Thymus (tissue), 14 donors: ENCODE measurements at places on chromosomes 13 and 19.

GRCh38 chr13:94950303-94950702 is 238.0 kb upstream of the SOX21 start:
- no peak for DNase-seq

DNA sequence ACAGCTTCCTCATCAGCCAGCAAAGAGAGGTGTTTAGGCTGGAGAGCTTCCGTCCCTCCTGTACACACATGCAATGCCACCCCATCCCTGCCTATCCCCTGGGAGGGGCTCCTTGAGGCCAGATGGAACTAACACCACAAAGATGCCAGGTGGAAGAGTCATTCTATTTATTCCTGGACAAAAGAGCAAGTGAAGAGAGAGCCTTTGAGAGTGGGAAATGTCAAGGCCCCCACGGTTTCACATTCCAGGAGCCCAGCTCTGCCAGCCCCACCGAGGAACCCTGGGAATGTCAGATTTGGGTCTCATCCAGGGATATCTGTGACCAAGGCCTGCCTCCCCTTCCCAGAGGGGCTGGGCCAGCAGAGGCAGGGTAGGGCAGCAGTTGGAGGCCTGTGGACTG is 30.8 kb upstream of the IGFL1 start:
- DNase-seq, result no peak

- DNase-seq, result no peak
Observed at GRCh38 chr19:49297403-49297802, 27.6 kb downstream of the SLC6A16 start.

GRCh38 chr13:111111376-111111937 is 3.7 kb upstream of the ARHGEF7 start:
- no peak for DNase-seq

DNA sequence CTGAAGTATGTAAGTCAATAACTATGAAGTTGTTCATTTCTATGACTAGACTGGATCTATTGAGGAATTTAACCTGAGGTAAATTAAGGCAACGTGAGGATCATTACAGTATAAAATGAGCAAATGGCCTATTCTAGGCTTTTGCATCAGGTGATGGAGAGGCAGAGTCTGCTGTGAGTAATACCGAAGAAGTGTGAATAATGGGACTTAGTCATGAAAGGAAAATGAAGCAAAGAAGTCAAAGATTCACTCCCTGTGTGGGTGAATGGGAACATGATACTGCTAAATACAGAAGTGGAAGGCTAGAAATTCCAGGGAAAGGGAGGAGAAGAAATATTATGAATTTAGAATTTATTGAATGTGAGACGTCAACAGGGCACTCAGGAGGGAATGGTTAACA is 774.1 kb downstream of the LIG4 start:
- DNase-seq, result no peak

- DNase-seq, result no peak
Observed at GRCh38 chr19:56141417-56141993, 418 bp downstream of the ZNF444 start.

GRCh38 chr19:310141-310651 is 19.0 kb upstream of the PLPP2 start:
- no peak for DNase-seq

DNA sequence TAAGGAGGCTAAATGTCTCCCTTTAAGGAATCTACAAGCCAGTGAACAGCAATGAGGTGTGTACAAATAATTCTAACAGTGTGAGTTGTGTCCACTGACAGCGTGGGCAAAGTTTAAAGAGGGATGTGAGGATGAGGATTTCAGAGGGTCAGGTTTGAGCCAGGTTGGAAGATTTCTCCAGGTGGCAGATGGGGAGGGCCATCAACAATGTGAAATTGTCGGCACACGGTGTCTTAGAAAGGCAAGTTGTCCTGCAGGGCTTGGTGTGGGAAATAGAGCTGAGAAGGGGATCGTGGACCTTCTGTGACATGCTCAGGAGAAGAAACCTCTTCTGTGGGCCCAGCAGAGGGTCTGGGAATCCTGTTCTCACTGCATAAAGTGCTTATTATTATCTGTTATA is 52.1 kb downstream of the ATP8A2 start:
- no peak for DNase-seq

- no peak for DNase-seq
Observed at GRCh38 chr13:50950849-50951248, 41.3 kb downstream of the RNASEH2B start.

GRCh38 chr19:52896431-52897137 is 851 bp downstream of the ZNF320 start:
- no peak for DNase-seq

DNA sequence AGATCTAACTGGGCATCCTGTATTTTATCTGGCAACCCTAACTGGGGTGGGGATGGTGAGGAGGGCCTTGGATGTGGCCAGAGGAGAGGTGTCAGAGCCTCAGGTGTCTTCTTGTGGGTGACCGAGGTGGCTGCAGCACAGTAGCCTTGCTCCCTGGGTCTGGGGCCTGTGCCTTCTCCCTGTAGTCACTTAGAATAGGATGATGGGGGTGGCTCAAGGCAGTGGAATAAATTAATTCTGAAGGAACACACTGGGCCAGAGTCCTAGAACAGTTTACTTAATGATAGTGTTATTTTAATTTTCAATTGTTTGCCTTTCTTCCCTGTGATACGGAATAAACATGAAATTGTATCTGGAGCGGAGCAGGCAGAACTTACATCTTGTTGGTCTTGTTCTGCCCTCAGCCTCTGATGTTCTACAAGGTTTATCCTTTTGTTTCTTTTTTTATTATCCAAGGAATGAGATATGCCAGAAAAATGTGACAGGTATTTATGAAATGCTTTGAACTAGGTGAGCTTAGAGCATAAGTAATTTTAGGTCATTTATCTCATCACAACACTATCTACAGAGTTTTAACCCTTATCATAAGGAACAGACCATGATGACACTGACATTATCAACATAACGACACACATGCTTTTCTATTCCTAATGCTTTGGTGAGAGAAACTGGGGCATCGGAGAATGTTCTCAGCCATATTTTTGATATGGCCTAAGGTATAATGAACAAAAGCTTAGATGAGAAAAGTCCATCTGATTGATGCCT is 51.4 kb downstream of the LRCH1 start:
- no peak for DNase-seq

DNA sequence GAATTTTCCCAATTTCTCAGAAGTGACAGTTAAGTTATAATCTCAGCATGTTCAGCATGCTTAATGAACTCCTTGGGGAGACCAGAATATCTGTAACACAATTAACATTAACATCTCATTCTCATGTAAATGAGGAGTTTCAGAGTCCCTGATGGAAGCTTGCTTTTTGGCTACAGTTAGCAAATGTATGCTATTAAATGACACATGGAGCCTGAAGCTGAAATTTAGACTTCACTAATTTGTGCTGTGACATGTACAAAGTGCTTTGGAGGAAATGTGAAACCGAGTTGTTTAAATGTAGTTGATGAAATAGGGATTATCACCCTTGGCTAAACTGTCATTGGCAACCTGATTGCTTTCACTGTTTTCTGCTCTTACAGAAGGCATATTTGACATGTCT is 2265.1 kb upstream of the PCDH20 start:
- DNase-seq, result no peak

GRCh38 chr13:112972258-112972657 is 3.2 kb downstream of the MCF2L start:
- DNase-seq, result no peak

GRCh38 chr19:11982526-11982925 is 17.7 kb downstream of the ZNF763 start:
- no peak for DNase-seq

DNA sequence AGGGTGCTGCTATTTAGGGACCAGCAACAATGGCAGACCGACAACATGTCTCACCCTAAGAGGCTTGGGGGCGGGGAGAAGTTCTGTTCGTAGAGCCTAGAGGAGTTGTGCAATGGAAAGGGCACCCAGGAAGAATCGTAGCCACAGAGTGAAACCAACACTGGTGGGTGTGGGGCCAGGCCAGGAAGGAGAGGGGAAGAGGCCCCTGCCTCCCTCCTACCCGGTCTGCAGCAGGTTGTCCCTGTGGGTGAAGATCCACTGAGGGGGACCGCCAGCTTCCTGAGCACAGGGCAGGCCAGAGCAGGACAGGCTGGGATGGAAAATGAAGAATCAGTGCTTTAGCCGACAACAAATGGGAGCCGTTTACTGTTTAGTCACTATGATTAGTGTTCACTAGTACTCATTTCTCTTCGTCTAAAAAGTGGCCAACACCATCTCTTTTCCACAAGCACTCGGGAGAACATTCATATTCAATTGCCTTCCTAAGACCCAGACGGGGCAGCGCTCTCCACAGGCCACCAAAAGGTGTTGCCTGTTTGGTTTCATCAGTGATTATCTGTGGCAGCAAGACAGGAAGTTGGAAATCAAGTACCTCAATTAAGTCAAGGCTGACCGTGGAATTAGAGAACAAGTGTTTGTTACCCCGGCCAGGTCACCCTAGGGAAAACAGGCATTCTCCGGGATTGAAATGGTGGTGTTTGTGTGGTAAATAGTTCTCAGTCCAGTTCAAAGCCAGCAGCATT is 1.1 kb upstream of the ATP11A start:
- no peak for DNase-seq

DNA sequence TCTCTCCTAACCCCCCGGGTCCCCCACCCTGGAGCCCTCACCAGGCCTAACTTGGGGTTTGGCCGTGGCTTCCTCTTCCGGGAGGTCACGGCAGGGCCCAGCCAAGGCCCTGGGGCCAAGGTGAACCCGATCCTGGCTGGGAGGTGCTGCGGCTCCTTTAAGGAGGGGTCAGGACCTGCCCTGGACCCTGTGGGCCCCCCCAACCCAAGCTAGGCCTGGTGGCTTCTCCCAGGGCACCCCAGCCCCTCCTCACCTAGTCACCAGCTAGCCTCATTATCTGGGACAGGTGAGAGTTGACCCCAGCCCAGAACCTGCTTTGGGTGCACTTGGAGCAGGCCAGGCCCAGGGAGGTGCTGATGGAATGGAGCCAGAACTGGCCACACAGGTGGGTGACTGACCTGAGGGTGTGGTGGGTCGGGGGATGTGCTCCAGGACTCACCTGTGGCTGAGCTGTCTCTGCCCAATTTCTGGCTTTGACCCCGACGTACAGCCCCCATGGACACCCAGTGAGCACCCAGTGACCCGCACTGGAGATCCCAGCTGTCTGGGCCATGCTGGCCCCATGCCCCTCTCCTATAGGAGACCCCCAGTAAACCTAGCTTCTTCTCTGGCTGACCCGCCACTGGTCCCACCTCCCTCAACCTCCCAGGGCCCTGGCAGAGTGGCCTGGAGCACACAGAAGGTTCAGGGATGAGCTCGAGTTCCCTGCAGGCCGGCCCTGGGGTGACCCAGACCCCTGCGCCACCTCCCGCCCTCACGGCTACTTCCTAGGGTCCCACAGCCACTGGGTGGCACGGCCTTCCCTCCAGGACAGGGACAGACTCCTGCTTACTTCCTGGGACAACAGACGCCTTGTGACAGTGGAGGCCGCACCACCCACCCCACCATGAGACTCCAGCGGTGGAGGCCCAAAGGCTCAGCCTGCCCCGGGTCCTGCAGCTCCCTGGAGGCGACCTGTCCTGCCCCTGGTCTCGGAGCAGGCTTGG is 6.7 kb upstream of the MKNK2 start:
- no peak for DNase-seq

- DNase-seq, result no peak
Observed at GRCh38 chr13:94664889-94665288, 47.5 kb downstream of the SOX21 start.

DNA sequence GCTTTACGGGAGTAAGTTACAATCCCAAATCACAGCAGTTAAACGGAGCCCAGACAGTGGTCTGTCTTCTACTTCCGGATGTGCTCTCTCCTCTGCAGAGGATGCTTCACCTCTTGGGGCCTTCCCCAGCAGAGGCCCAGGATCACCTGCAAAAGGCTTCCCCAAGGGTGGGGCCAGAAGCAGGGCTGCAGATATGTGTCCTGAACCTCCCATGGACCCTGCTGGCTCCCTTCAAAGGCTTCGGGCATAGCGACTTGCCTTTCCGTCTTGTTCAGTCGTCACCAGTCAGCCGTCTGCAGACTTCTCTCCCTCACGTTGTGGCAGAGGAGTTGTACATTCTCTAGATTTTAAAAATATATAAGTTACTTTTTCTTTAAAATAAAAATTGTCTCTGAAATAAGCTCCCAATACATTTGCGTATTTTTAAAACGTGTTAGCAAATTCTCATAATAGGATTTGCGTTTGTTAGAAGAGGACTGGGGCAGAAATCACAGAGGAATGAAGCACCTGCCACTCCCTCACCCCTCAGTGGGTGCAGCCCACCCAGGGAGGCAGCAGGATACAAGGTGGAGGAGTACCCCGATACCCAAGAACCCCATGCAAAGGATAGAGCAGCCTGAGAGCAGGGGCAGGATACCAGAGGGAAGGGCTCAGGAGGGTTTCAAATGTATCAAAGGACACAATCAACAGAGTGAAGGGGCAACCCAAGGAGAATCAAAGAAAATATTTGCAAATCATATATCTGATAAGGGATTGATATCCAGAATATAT is 22.9 kb upstream of the MEDAG start:
- no peak for DNase-seq

GRCh38 chr13:94328381-94329041 is 151.0 kb downstream of the DCT start:
- DNase-seq, result no peak

DNA sequence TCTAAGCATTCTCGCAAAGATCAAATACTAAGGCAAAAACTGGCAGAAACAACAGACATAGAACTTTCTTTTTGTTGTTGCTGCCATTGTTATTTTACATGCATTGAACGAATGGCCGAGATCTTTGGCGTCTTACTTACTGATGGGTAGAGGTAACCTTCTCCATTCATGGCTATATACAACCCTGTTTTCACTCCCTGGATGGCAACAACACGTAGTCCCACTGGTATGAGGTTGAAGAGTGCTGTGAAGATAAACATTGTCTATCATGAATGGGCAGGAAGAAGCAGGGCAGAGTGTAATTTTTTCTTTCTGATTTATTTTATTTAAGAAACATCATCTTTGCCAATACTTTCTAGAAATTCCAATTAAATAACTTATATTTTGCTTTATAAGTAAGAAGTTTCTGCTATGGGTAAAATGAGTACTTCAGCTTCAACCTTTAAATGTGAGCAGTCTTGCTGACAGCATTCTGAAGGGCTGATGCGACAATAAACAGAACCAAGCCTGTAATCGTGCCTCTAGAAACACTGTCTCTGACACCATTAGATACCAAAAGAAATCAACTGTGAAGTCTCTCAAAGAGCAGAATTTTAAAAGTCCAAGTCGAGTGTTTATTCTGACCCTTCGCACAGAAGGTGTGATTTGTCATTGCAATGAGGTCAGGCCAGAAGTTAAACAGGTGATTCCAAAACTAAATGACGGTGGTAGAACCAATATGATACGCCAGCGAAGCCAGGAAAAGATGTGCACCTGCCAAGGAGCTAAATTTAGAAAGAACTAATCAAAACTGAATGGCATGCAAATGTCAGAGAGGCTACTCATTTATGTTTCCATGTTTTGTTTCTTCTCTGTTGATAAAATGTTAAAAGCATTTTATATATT is 416.4 kb downstream of the ITGBL1 start:
- DNase-seq, result no peak

GRCh38 chr13:72523593-72523992 is 203.8 kb downstream of the MZT1 start:
- no peak for DNase-seq
